ENCODE measurements at places on chromosomes 4 and X. TPM values are rescaled to one million over a fixed set of nuclear protein-coding genes. Genes with fewer than 3 reads are reported as not detected.

- H3K27ac ChIP-seq = no peak overlapping the region
- no peaks in the 10 kb centered on the region for H3K4me1 ChIP-seq
- no peaks in the 10 kb centered on the region for H3K27me3 ChIP-seq
- H3K36me3 ChIP-seq = no peaks in the 10 kb centered on the region
- DNase-seq = no peak
These were observed 300.2 kb downstream of the GPM6A start for GRCh38 chr4:175511861-175512260.

DNA sequence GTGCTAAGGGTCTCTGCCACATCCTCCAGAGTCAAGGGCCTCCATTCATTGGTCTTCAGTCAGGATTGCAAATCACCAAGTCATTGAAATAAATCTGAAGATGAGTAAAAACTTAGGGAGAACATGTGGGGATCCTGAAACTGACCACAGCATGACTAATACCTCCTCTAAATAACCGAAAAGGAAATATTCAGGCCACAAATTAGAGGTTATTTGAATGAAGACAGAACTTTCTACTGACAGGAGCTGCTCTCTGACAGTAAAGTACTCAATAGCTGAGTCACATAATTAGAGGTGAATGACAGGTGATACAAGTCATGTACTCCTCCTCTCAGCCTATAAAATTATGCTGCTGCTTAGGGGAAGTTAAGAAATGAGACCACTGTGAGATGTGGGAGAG lies 240.2 kb upstream of the F9 start:
- no peaks in the 10 kb centered on the region for H3K36me3 ChIP-seq
- no peaks in the 10 kb centered on the region for H3K4me1 ChIP-seq
- no peaks in the 10 kb centered on the region for H3K27me3 ChIP-seq

DNA sequence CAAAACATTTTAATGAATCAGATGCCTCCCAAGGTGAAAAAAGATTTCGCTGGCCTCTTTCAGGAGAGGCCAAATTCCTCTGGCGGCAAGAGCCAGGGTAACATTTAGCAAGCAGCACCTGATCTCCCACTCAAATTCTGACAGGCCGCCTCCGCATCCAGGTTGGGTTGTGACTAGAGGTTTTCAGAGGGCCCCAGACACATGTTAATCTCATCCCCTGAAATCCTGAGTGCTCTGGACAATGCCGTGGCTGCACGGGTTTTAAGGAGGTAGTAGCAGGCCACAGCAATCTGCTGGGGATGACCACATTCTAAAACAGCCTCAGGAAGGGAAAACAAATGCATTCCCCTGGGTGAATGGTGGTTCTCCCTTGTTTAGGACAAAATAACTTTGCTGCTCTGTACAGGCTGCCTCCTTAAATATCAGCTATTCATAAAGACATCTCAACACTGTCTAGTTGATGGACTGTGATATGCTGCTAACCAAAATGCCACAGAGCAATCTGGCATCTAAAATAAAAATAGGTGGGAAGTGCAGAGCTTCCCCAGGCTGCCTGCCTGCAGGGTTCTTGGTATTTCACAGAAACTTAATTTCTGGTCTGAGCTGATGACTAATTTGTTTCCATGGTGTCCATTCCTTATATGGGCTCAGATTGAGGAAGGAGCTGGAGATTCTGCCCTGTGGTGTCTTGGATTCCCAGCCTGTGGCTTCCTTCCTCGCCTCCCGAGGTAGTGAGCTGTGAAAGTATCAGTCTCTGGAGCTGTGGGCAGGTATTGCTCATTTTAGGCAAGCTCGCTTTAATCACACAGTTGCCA lies 202.0 kb downstream of the DCLK2 start:
- no peak overlapping the region for H3K4me3 ChIP-seq
- H3K27ac ChIP-seq = no peak overlapping the region
- no peak for DNase-seq
- no peaks in the 10 kb centered on the region for H3K4me1 ChIP-seq
- H3K36me3 ChIP-seq = no peaks in the 10 kb centered on the region
- no peaks in the 10 kb centered on the region for H3K27me3 ChIP-seq

GRCh38 chr4:74486905-74487304 lies 42.0 kb downstream of the AREG start:
- H3K4me3 ChIP-seq = no peak overlapping the region
- no peak for DNase-seq
- no peak overlapping the region for H3K27ac ChIP-seq
- no peaks in the 10 kb centered on the region for H3K4me1 ChIP-seq
- no peaks in the 10 kb centered on the region for H3K36me3 ChIP-seq
- H3K27me3 ChIP-seq = no peaks in the 10 kb centered on the region

GRCh38 chr4:18733961-18734360 lies 712.4 kb upstream of the LCORL start:
- no peak for DNase-seq
- H3K27ac ChIP-seq = no peak overlapping the region
- no peaks in the 10 kb centered on the region for H3K4me1 ChIP-seq
- no peaks in the 10 kb centered on the region for H3K27me3 ChIP-seq
- no peak overlapping the region for H3K4me3 ChIP-seq
- no peaks in the 10 kb centered on the region for H3K36me3 ChIP-seq

DNA sequence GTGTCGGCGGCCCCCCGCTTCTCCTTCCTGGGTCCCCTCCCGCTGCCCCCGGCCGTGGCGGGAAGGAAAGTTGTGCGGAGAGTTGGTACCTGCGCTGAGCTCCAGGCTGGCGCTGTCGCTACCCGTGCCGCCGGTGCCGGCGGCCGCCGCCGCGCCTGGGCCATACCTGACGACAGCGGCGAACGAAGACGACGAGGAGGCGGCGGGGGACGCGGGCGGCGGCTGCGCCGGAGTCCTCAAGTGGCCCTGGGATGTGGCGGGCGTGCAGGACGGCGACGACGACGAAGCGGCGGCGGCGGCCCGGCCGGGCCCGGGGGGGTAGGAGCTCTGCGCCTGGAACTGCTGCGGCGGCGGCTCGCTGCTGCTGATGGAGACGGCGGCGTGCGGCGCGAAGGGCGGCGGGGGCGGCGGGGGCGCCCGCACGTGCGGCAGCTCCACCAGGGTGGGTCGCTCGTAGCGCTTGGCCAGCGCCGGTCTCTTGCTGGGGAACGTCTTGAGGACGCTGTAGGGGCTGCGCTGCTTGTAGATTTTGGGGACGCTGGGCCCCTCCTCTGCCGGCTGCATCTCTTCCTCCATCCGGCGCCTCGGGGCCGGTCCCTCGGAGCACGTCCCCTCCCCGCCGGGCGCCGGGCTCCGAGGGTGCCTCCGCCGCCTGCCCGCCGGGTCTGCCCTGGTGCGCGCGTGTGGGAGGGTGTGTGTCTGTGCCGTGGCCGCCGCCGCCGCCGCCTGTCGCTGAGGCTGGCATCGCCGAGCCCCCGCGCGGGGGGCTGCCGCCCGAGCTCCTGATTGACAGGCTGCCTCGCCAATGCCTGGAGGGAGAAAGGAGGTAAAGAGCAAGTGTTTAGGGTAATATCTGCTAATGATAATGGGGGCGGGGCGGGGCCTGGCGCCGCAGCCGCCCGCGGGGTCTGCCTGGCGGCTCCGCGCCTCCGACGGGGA lies 618 bp downstream of the BEND4 start:
- peaks cover 13% of the 10 kb centered on the region for H3K36me3 ChIP-seq
- DNase-seq = peak; percentile 13
- peaks cover 50% of the 10 kb centered on the region for H3K27me3 ChIP-seq
- no peak overlapping the region for H3K27ac ChIP-seq
- peaks cover 9% of the 10 kb centered on the region for H3K4me1 ChIP-seq

CSAG1 gene
- total RNA-seq = not detected

CLDN22 gene
- total RNA-seq = not detected

PRRG3 gene
- total RNA-seq = not detected

Measured in Calu3 (cell line).